ENCODE measurements at places on chromosomes 6 and 20. TPM values are rescaled to one million over a fixed set of nuclear protein-coding genes. Genes with fewer than 3 reads are reported as not detected.
A peak's percentile ranks its signal among the peaks of the same experiment; 100 is the strongest.

DNA sequence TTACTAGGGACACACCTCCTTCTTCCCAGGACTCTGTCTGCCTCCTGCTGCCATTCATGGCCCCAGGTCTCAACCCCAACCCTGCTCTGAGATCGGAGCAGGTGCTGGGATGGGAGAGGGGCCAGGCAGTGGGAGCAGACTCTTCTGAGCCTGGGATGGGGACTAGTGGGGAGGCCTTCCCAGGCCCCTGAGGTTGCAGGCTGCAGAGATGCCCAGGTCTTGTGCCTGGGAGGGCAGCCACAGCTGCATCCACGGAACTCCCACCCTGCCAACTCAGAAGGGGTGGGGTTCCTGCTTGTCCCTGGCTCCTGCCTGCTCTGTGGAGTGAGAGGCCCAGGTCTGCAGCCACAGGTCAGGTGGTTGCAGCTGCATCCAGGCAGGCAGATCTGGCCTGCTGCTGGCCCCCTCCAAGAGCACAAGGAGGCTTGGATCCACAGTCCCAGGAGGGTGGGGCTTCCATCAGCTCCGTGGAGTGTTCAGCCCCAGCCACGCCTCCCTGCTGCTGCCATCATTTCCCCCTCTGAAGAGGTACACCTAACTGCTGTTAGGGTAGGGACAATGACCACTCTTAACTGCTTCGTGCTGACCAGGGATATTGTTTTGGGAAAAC, 2.9 kb upstream of the SLC22A1 start:
- no peak for DNase-seq

DNA sequence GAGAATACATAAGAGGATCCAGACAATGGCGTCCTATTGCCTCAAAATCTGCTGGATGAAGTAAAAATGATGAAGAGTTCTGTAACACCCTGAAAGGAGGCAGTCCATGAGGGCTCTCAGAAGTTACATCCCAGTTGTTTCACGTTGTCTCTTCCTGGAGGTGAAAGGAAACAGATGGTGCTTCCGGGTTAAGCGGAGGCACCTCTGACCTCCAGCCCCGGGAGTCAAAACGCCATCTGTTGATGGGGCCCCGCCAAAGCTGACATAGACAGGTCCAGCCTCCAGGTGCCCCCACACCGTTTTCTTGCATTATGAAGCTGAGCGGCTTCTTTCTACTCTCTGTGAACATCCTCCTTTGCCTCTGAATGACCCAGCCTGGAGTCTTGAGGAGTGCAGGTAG, 9.5 kb downstream of the SEMG2 start:
- no peak for DNase-seq

- no peak for DNase-seq
Measured at GRCh38 chr20:61871913-61872312, 193.8 kb downstream of the TAF4 start.

- DNase-seq: no peak
Measured at GRCh38 chr20:43994486-43995100, 79.9 kb downstream of the TOX2 start.

- DNase-seq: peak; percentile 29
Measured at GRCh38 chr6:143271024-143271423, 179.5 kb downstream of the ADAT2 start.

DNA sequence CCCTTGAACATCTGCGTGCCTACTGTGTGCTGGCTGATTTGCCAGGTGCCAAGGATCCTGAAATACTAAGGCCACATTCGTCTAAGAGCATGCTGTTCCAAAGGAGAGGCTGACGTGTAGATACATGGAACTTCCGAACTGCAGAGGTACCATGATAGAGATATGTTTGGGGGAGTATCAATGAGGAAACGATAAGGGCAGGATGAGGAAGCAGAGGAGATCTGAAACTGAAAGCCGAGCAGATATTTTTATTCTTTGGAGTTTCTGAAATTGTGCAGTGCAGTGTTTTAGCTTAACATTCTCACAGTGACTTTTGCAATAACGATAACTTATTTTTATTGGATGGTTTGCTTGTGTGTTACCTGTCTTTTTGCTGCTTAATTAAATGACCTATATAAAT, 24.3 kb downstream of the BMP6 start:
- DNase-seq: no peak

DNA sequence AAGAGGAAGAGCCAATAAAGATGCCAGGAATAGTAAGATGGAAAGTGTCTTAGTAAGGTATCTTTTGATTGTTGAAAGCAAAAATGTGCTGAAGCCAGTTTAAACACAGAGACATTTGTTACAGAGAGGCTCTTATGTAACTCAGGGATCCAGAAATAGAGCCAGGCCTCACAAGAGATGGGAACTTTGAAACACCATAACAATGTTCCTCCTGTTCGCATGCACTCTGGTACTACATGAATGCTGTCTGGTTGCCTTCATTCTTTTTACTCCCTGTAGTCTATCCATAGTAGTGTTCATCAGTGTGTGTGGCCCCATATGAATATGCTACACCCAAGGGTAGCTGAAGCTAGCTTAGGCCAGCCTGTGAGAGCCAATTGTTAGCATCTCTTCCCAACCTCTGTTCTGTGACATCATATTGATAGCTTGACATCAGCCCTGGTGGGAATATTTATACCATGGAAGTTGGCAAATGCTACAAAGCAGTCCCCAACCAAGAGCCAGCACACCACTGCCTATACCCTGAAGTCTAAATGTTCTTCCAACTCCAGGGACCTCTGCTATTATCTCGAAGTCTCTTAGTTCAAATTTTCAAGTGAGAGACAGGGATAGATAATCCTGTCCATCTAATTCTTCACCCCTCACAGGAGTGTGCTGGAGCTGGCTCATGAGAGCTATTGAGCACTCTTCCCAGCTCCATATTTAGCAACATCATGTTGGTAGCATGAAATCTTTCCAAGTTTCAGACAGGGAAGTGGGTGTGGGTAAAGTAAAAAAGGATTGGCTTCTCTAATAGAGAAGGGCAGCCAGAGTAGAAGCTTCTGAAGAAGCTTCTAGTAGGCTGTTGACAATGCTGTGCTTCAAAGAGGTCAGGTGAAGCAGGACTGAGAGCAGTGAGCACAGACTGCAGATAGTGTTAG, 7.0 kb downstream of the NDUFAF5 start:
- no peak for DNase-seq

DNA sequence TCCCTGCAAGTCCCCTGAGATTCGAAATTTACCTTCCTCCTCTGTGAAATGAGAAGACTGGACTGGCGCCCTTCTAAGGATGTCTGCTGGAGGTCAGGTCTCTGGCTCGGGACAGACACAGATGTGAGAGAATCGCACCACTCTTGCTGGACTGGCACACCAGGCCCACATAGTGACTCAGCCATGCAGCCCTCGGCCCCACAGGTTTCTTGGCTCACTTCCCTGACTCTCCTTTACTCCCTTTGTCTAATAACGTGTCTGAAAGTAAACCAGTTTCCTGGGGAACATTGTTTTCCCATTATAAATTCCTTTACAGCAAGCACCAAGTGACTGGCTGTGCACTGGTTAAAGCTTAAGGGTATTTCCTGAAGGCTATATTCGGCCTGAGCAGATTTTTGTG, 106.7 kb upstream of the PLEKHG1 start:
- no peak for DNase-seq

GRCh38 chr20:58359441-58359840, 29.6 kb upstream of the VAPB start:
- no peak for DNase-seq

DNA sequence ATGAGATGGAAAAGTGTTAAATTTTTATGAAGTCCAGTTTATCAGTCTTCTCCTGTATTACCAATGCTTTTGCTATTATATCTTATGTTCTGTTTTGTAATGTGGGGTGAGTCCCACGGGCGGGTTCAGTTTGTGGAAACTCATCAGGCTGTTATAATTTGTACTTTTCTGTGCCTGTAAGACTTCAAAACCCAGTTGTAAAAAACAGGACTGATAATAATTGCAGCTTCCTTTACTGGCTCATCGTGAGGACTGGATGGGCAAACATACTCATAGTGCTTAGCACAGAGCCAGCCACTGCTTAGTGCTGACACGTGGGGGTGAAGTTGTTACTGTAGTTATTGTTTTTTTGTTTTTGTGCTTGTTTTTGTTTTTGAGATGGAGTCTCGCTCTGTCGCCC, 45.6 kb downstream of the TGM2 start:
- DNase-seq: no peak

- no peak for DNase-seq
Measured at GRCh38 chr6:16582446-16583143, 178.7 kb downstream of the ATXN1 start.

GRCh38 chr20:3563133-3563532, 92.3 kb downstream of the ATRN start:
- DNase-seq: no peak

DNA sequence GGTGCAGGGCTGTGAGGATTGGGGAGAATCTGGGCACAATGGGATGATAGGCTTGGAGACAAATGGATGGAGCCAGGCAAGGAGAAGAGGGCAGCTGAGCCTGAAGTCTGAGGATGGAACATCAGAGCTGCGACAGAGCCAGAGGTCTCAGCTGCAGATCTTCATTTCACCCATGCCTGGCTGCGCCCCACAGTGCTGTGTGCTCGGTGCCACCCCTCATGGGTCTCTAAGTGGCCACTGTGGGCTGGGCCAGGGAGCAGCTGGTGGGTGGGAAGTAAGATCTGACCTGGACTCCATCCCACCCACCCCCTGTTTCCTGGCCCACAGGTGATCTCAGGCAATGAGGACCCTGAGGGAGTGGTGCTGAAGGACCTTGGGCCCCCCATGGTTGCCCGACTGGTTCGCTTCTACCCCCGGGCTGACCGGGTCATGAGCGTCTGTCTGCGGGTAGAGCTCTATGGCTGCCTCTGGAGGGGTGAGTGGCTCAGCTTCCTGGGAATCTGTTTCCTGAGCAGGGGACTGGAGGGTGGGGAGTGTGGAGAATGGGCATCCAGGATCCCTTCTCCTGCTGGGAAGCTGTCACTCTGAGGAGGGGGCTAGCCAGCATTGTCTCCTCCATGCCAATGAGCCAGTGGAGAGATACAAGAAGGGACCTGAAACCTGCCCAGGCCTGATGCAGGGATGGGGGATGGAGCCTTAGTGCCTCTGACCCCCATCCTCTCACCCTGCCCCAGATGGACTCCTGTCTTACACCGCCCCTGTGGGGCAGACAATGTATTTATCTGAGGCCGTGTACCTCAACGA, 6.5 kb downstream of the DDR1 start:
- no peak for DNase-seq

DNA sequence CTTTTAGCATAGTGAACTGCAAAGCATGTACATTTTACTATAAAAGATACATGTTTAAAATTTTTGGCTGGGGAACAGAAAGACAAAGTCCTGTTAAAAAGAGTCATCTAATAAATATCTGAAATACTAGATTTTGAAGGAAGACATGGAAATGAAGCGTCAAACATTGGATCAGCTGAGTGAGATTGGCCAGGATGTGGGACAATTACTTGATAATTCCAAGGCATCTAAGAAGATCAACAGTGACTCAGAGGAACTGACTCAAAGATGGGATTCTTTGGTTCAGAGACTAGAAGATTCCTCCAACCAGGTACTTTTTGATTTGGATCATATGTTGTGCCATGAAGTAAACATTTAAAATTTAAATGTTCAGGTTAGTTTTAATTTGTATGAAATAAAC, 162.3 kb downstream of the UTRN start:
- DNase-seq: no peak

GRCh38 chr6:35025232-35026188, 115.6 kb downstream of the TCP11 start:
- DNase-seq: no peak

DNA sequence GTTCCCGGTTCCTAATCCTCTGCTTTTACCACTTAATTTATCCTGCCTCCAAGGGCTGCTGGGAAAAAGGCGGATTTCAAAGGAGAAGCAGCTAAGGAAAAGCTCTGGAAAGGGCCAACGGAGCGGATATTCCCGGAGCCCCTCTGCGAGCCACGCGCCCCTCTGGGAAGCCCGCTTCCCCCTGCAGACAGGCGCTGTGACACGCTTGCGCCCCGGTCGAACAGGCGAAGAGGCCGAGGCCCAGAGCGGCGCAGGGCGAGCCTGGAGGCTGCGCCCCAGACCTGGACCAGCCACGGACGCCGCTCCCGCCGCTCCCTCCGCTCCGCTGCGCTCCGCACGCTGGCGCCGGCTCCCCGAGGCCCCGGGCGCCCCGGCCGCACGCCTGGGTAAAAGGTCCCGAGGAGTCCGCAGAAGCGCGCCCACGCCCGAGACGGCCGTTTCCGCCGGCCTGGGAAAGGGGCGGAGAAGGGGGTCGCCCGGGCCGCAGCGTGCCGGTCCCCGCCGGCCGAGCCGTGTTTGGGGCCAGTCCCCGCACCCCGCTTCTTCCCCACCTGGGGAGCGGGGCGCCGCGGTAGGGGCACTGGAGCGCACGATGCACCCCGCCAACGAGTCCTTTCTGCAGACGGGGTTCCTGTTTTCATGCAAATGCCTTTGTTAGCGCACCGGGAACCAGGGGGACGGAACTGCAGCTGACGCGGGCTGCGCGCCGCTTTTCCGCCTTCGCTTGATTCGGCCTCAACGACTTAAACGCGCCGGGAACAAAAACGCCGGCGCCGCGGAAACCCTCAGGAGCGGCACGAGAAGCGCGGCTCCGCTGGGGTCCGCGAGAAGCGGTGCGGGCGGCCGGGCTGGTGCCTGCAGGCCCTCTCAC, 91.9 kb upstream of the SIRPA start:
- no peak for DNase-seq

GRCh38 chr6:167037762-167038161, 38.6 kb downstream of the CEP43 start:
- DNase-seq: no peak

- peak; percentile 42 for DNase-seq
Measured at GRCh38 chr6:133730881-133731280, 158.0 kb upstream of the TCF21 start.

DNA sequence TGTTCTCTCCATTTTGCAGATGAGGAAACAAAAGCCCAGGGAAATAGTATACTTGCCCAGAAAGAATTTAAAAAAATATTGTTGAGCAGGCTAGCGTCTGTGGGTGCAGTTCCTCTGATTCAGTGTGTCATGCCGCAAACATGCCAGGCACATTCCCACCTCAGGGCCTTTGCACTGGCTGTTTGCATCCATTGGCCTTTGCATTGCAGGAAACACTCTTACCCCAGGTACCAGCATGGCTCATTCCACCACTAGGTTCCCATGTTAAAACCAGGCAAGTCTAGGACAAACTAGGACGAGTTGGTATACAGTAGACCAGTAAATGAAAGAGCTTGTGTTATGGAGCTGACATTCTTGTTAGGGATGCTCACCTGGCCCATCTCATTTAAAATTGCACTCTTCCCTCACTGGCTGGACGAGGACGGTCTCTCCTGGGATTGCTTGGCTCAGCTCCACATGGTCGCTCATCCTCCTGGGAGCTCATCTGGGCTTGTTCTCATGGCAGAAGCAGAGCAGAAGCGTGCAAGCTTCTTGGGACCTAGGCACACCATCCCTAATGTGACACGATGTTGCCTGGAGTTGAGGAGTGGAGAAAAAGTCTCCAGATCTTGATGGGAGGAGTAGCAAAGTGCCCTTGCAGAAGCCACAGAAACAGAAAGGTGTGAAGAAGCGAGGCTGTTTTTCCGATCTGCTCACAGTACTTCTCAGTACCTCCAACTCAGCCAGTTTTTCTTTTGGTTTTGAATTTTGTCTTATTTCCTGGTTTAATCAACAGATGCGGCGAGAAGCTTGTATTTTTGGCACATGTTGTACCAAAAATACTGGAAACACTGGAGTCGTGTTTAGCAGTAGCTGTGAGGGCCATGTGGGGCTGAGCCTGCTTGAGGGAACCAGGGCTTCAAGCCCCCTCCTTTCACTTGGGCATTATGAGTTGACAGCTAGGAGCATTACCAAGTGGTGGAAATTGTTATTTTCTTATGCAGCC, 13.9 kb downstream of the ZNF831 start:
- DNase-seq: no peak

ASIP gene
- total RNA-seq: not detected

SNAP25 gene
- total RNA-seq: 8.6 TPM

SIRPB1 gene
- total RNA-seq: 0.26 TPM

PRICKLE4 gene
- 3.1 TPM for total RNA-seq

CD109 gene
- 34.9 TPM for total RNA-seq
